Hematopoietic multipotent progenitor cell treated with erythropoietin and hydrocortisone succinate and interleukin-3 and kit ligand, for 8 days (in vitro differentiated cells): ENCODE measurements at places on chromosomes 5 and 9.

DNA sequence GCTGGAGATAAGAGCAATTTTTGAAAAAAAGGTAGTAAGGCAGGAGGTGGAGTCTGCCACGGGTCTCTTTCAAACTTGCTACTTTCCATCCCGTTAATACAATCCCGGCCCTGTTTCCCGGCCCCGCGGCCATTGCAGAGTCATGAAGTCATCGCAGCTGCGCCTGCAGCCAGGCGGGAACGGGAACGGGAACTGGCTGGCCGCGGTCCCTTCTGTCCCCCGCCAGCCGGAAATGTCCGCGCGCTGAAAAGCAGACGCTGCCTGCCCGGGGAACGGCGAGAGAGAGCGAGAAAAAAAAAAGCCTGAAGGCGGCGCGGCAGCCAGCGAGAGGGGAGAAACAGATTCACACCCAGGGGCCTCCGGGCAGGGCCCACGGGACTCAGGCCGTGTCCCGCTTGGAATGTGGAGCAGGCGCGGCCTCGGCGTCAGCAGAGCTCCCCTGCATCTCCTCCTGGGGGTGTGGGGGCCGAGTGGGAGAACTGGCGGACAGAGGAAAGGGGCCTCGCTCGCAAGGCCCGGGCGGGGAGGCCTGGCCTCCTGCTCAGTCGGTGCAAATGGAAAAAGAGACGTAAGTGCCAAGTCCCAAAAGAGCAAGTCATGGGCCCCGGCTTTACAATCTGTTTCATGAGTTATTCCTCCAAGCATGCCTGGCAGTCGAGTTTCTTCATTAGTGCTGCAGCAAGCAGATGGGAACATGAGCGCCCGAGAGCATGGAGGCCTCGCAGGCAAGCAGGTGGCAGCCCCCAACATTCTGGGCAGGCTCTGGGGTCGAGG lies 201.2 kb upstream of the GAS1 start:
- DNase-seq: no peak

DNA sequence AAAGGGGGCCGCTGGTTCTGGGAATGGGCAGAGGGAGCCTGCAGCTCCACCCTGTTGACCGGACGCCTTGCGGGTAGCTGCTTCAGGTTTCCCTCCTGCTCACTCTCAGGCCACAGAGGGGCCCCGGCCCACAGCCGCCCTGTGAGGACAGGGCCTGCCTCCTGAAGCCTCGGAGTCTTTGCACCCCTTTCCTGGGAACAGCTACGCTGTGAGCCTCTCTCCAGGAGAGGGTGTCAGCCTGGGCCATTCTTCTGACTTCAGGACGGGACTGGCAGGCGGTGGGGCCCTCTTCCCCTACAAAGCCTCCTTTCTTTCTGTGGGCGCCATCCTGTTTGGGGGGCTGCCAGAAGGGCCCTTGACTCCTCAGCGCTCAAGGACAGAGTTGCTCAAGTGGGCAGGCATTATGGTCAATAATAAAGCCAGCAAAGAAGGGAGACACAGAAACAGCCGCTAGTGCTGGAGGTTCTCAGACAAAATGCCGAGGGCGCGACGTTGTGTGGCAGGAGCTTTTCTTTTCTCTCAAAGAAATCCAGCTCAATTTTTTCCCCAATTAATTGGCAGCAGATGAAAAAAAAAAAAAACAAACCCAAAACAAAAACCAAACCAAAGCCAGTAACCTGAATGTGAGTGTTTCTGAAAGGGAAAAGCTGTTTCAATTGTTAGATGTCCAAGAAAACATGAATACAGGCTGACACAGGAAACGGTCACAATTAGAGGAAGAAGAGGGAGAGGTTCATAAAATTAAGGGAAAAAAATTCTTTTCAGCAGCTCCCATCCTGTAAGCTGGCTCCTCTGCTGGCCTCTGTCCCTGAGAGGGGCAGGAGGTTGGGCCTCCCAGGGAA lies 12.8 kb upstream of the SLC25A51 start:
- no peak for DNase-seq

GRCh38 chr9:68978066-68978465 lies 35.8 kb downstream of the PRKACG start:
- DNase-seq: peak; percentile 64

DNA sequence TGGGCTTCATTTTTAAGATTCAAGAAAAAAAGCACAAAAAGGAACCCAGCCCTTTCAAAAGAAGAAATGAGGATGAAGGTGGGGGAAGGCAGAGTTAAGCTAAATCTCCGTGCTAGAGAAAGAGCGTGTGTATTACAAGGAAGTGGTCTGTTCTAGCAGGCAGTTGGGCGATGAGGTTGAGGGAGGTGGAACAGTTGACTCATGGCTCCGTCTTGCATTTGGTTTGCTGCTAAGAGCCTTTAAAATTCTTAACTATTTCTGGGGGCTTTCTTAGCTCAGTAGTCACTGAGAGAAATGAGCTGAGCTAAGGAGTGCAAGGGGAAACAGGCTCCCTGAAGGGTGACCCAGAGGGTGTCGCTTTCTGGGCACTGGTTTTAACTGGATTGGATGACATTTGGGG lies 117.4 kb downstream of the GCNT1 start:
- DNase-seq: peak; percentile 78

GRCh38 chr9:127758843-127759242 lies 19.6 kb downstream of the SH2D3C start:
- no peak for DNase-seq

- DNase-seq: no peak
Observed at GRCh38 chr5:127508644-127509373, 8.6 kb upstream of the PRRC1 start.

- DNase-seq: no peak
Observed at GRCh38 chr5:126745259-126745992, 31.5 kb upstream of the LMNB1 start.

- no peak for DNase-seq
Observed at GRCh38 chr9:137689745-137690529, 71.1 kb downstream of the EHMT1 start.

GRCh38 chr9:22241024-22241423 lies 205.6 kb upstream of the DMRTA1 start:
- DNase-seq: no peak

GRCh38 chr5:78506261-78507024 lies 142.1 kb downstream of the LHFPL2 start:
- no peak for DNase-seq

DNA sequence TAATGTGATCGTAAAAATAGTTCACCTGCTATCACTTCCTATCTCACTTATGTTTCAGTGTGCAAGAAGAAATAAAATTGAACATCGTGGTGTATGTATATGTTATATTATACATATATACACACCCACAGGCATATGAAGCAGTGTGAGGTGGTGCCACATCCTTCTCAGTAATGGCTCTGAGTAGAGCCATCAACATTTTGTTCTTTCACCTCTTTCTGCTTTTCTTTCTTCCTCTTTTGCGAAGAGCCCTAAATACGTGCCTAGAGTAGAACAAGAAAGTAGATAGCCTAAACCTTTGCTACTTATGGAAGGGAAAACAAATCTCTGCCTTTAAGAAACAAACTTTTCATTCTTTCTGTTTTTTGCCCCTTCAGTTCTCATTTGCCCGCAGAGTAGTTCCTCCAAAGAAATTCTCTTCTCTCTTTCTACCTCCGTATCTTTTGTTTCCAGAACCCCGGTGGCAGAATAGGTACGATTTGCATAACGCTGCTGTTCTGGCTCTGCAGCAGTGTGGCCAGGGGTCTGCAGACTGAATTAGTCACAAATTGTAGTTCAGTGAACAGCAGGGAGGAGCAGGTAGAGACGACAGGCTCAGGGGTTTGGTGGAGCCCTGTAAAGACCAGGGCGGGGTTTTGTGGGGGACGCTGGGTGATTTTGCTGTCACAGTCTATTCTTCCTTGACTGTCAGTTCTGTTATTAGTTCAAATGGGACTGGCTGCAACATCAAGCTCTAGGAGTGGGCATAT lies 40.5 kb upstream of the PJA2 start:
- DNase-seq: no peak

GRCh38 chr9:94603259-94604160 lies 9.9 kb upstream of the FBP2 start:
- DNase-seq: peak; percentile 69

- no peak for DNase-seq
Observed at GRCh38 chr5:112401924-112402323, 17.2 kb downstream of the EPB41L4A start.

- DNase-seq: no peak
Observed at GRCh38 chr9:4207881-4208615, 91.8 kb downstream of the GLIS3 start.

DNA sequence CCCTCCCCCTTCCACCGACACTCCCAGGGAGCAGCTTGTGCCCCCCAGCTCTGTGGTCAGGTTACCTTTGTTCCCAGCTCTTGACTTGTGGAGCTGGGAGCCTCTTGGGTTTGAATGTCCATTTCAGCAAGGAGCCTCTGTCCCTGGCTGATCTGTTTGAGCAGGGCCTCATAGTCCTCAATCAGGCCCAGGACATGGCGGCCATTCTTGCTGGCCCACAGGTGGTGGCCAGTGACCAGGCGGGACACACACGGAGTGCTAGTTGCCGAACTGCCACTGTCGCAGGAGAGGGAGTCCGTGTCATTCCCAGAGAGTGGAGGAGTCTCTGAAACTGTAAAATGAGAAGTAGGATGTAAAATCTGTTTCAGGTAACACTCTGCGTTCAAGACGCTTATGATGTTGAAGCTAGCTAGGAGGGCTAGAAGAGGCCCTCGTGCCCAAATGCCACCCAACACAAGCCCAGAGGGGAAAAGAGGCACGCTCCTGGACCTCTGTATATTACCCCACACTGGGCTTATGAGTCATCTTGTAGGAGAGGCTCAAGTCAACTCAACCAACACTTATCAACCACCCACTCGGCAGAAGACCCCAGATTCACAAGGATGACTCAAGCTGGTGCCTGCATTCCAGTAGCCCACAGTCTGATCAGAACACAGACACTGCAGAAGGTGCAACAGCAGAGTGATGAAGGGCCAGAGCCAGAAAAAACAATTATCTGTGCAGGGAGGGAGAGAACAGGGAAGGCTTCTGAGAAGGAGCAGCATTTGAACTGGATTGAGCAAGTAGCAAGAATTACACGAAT lies 177.0 kb downstream of the CDK5RAP2 start:
- DNase-seq: no peak

GRCh38 chr9:123033352-123033751 lies at the start of gene GPR21:
Gene GPR21, plus strand, starts transcription at chr9:123033667. Its CDS starts 900 bp downstream, at chr9:123034567.
- DNase-seq: no peak

DNA sequence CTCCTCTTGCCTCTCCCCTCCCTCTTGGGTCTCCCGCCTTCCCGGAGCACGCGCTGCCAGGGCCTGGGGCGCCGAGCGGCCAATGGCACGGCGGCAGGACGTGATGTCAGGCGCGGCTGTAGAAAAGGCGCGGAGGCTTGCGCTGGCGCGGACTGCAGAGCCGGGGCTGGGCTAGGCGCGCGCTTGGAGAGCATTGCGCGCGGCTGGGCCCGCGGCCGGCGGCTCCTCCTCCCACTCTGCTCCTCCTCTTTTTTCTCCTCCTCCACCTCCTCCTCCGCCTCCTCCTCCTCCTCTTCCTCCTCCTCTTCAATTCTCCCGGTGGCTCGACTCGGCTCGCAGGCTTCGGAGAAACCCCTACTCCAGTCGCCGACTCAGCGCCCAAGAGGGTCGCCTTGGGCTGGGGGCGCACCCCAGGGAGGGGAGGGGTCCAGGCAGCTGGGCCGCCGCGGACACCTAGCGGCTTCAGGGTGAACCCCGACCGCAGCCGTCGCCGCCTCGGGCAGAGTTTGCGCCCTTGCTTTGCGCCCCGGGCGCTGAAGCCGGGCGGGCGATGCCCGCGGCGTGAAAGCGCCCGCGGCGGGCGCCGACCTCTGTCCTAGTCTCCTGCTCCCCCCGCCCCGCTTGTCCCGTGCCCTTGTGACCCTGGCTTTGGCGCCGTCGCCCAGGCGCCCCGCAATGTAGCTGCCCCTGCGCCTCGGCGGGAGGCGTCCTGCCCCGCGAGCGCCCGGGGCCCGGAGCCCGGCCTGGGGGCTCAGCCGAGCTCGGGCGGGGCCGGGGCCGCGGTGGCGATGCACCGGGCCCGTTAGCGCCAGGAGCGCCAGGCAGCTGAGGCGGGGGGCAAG lies at the start of gene LHX2:
Gene LHX2 (plus strand): TSS at position 309 of the 842 bp plus-strand sequence. CDS start 581 bp downstream, outside the sequence.
- DNase-seq: peak; percentile 53

- no peak for DNase-seq
Observed at GRCh38 chr5:35876922-35877321, 20.2 kb downstream of the IL7R start.

DNA sequence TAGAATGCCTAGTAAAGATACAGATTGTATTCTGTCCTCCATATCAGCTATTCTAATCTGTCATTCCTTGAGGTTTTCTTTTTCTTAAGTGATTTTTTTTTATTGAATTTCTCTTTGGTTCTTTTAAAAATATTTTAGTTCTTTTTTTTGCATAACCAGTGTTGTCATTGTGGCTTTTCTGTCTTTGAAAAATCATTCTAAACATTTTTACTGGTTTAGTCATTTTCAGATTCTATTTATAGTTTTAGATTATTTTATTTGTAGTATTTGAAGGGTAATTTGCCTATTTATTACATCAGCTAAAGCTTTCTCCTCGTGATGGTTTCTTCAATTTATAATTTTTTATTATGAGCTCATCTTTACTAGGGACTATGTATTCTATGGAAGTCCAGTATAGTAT lies 78.1 kb downstream of the NDUFAF2 start:
- DNase-seq: no peak

- DNase-seq: no peak
Observed at GRCh38 chr9:132645711-132646110, 24.1 kb downstream of the DDX31 start.

GRCh38 chr5:378301-378891 lies 56.9 kb downstream of the AHRR start:
- no peak for DNase-seq

GRCh38 chr5:141186897-141187512 lies at the start of gene PCDHB9:
Gene PCDHB9, plus strand, starts transcription at chr5:141187161. Its CDS starts 158 bp downstream, at chr5:141187319.
- DNase-seq: peak; percentile 1

- DNase-seq: no peak
Observed at GRCh38 chr5:125412561-125413495, 666.4 kb upstream of the ZNF608 start.

GRCh38 chr5:66307647-66308241 lies 163.6 kb downstream of the SREK1 start:
- DNase-seq: peak; percentile 83

DNA sequence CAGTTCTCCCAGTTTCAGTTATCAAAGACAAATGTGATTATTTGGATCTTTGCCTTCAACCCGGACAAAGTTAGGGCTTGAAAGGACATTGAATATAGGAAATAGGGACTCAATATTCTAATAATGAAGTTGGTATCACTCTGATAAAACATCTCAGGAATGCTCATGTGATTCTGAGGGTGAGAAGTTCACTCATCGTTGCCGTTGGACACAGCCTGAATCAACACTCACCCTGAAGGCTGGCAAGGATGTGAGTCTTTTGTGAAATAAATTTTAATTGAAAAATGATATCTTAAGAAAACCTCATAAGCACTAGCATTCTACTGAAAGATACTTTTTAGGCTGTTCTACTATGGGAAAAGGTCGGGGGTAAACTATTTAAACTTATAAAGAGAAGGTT lies 44.8 kb upstream of the C9orf72 start:
- DNase-seq: no peak

GRCh38 chr9:35350212-35350611 lies 139.7 kb upstream of the RUSC2 start:
- DNase-seq: no peak

GRCh38 chr9:29773676-29774075 lies 2200.4 kb upstream of the C9orf72 start:
- DNase-seq: no peak
